Prostate gland (tissue), 2 donors: ENCODE measurements at places on chromosomes 1 and 21.

- no peaks in the 10 kb centered on the region for H3K27me3 ChIP-seq
- H3K4me3 ChIP-seq: no peak overlapping the region
- no peak overlapping the region for H3K27ac ChIP-seq
- H3K4me1 ChIP-seq: no peaks in the 10 kb centered on the region
- no peak for DNase-seq
- no peaks in the 10 kb centered on the region for H3K36me3 ChIP-seq
These were observed 544.2 kb downstream of the RWDD3 start for GRCh38 chr1:95778217-95778616.

GRCh38 chr1:1806890-1807289 lies 28.6 kb upstream of the NADK start:
- no peak overlapping the region for H3K4me3 ChIP-seq
- H3K27ac ChIP-seq: no peak overlapping the region
- DNase-seq: no peak
- no peaks in the 10 kb centered on the region for H3K36me3 ChIP-seq
- no peaks in the 10 kb centered on the region for H3K27me3 ChIP-seq

DNA sequence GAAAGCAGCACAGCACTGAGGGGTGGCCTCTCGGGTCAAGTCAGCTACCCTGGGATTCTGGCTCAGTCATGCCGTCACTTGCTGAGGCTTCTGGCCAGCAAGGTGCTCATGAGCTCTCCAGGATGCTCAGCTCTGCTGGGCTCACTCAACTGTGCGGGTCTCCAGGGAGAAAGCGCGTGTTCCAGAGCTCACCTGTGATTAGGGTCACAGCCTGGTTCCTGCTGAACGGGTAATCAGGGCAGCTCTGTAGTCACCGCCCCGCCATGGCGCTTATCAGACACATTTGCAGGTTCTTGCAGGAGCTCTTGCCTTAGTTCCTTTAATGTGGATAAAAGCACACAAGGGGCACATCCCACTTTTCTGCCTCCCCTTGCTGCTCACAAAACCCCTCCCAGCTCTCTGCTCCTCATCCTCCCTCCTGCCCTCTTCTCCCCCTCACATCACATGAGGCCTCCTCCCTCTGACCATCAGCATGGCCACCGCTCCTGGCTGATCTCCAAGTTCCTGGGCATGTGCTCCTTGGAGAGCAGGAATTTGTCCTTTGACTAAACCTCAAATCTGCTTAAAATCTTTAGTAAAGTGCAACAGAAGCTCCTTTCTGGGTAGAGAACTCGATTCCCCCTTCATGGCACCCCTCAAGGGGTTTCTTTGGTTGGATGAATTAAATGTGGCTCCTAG lies 2.0 kb downstream of the PCP4 start:
- H3K4me1 ChIP-seq: no peaks in the 10 kb centered on the region
- no peak overlapping the region for H3K4me3 ChIP-seq
- H3K36me3 ChIP-seq: no peaks in the 10 kb centered on the region
- H3K27me3 ChIP-seq: no peaks in the 10 kb centered on the region
- no peak for DNase-seq

- H3K27ac ChIP-seq: no peak overlapping the region
- no peaks in the 10 kb centered on the region for H3K36me3 ChIP-seq
- no peaks in the 10 kb centered on the region for H3K27me3 ChIP-seq
- H3K4me1 ChIP-seq: no peaks in the 10 kb centered on the region
- DNase-seq: no peak
These were observed 148.6 kb upstream of the ZC3H12A start for GRCh38 chr1:37325509-37326437.

GRCh38 chr1:49677706-49678105 lies 346.0 kb downstream of the AGBL4 start:
- no peak overlapping the region for H3K27ac ChIP-seq
- H3K4me3 ChIP-seq: no peak overlapping the region
- no peaks in the 10 kb centered on the region for H3K4me1 ChIP-seq
- DNase-seq: no peak
- no peaks in the 10 kb centered on the region for H3K36me3 ChIP-seq

DNA sequence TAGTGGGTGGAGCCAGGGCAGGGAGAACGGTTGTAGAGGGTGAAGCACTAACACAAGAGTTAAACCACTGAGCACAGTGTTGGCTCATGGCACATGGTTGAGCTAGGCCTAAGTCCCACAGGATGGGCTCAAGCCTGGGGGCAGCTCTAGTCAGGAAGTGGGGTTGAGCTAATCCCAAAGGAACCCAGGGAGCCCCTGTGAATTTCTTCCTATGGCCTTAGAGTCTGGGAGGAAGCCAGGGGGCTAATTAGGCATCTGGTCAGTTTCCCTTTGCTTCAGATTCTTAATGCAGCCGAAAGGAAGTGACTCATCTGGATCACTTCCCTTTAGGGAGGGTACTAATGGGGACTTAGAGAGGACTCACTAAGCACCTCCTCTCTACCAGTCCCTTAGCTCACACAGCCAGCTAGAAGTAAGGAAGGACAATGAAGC lies 10.1 kb downstream of the CFAP45 start:
- no peaks in the 10 kb centered on the region for H3K36me3 ChIP-seq
- H3K27ac ChIP-seq: no peak overlapping the region
- no peak for DNase-seq
- no peak overlapping the region for H3K4me3 ChIP-seq
- no peaks in the 10 kb centered on the region for H3K4me1 ChIP-seq

DNA sequence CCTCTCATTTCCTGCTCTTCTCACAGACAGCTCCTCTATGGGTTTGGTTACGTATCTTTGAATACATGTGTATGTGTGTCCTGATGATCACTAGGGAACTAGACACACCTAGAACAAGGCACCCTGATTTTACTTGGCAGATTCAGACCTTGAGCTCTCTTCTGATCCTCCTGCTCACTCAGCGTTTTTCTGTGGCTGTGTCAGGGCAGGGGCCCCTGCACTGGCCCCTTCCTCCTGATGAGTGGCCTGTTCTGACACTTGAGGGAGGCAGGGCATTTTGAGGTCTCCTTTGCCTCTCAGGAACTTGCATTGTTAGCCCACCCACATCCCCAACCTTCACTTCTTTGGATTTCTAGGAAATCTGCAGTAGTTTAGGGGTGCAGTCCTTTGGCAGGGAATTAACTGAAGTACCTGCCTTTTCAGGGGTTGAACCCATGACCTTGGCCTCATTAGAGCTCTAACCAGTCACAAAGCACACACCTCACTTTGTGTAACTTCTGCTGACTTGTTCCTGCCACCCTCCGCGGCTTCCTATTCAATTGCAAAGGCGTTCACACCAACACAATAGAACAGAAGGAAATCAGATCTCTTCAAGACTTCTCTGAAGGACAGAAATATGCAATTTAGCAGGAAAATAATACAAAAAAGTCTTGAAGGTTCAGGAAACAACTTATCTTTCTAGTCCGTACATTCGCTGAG lies 8.8 kb downstream of the SMYD2 start:
- no peaks in the 10 kb centered on the region for H3K36me3 ChIP-seq
- H3K27ac ChIP-seq: no peak overlapping the region
- H3K4me3 ChIP-seq: no peak overlapping the region
- no peaks in the 10 kb centered on the region for H3K4me1 ChIP-seq

- H3K36me3 ChIP-seq: no peaks in the 10 kb centered on the region
- peaks cover 71% of the 10 kb centered on the region for H3K27me3 ChIP-seq
- no peak overlapping the region for H3K27ac ChIP-seq
- H3K4me3 ChIP-seq: no peak overlapping the region
- DNase-seq: no peak
These were observed 4.5 kb downstream of the TBX15 start for GRCh38 chr1:118983558-118984041.

DNA sequence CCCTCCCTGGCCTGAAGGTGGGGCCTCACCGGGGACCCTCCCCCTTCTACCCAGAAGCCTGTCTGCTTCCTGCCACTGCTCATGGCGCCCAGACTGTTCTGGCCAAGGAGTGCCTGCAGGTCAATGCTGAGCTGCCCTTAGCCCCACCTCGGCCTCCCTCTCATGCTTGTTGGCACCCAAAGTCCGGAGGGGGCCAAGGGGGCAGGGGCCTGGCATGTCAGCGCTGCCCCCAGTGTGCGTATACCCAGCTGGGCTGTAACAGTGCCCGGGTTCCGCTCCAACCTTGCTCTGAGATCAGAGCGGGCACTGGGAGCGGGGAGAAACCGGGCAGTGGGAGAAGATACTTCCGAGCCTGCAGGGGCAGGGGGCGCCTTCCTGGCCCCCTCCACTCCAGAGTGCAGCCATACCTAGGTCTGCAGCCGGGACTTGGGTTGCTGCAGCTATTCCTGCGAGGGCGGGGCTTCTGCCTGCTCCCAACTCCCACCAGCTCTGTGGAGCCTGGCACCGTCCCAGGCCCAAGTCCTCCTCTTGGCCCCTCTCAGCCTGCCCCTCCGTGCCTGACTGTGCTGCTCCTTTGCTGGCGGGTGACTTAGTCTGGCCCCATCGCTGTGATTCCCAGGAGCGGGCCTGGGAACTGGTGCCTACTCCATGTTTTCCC lies 21.4 kb upstream of the TGFB2 start:
- peaks cover 4% of the 10 kb centered on the region for H3K36me3 ChIP-seq
- H3K27me3 ChIP-seq: no peaks in the 10 kb centered on the region
- no peak for DNase-seq
- no peaks in the 10 kb centered on the region for H3K4me1 ChIP-seq
- no peak overlapping the region for H3K27ac ChIP-seq

DNA sequence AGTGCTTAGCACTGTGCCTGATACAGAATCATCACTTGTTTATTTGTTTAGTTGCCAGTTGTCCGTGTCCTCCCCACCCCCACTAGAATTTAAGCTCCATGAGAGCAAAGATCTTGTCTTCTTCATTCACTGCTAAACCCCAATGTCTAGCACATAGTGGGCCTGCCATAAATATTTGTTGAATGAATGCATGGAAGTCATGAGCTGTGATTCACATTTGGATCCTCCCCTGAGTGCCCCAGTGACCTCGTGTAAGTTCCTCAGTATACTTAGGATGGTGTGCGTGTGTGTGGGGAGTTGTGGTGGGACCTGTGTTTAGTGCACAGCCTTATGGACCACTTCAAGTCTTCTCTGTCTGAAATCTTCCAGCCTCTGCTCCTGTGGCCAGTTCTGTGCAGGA lies 23.1 kb downstream of the IER5 start:
- no peaks in the 10 kb centered on the region for H3K36me3 ChIP-seq
- H3K4me1 ChIP-seq: no peaks in the 10 kb centered on the region
- no peak for DNase-seq
- no peaks in the 10 kb centered on the region for H3K27me3 ChIP-seq
- H3K27ac ChIP-seq: no peak overlapping the region

- no peak overlapping the region for H3K27ac ChIP-seq
- no peak for DNase-seq
- no peaks in the 10 kb centered on the region for H3K4me1 ChIP-seq
- H3K36me3 ChIP-seq: no peaks in the 10 kb centered on the region
These were observed 106.0 kb downstream of the ADAMTS1 start for GRCh38 chr21:26739189-26739588.

DNA sequence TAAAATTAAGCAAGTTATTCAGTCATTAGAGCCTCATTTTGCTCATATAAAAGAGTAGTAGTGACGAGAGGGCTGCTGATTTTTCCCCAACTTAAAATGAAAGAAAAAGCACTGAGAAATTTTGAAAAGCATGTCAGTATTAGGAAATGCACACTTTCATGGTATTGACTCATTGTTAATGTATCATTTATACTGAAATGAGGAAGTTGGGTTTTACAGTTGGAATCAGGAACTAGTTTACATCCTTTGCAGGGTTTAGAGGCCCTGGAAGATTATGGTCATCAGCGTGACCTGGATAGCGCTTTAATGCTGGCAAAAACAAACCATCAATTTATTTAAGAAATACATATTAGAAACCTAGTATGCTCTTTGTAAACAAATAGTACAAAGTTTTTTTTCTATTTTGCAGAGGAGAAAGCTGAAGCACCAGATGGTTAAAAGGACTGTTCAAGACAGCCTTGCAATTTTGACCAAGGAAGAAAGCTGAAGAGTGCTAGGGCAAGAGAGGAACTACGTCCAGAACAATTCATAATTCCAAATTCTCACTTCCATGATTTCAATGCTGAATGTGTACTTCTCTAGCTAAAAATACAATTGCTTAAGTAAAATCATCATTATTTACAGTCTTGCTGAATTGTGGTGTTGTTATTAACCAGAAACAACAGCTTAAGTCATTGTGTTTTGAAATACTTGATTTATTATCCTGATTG lies 94.8 kb upstream of the SGIP1 start:
- no peak for DNase-seq
- H3K4me1 ChIP-seq: no peaks in the 10 kb centered on the region
- H3K4me3 ChIP-seq: no peak overlapping the region
- no peaks in the 10 kb centered on the region for H3K36me3 ChIP-seq

- no peaks in the 10 kb centered on the region for H3K27me3 ChIP-seq
- no peak overlapping the region for H3K4me3 ChIP-seq
- no peaks in the 10 kb centered on the region for H3K36me3 ChIP-seq
- no peak for DNase-seq
- no peaks in the 10 kb centered on the region for H3K4me1 ChIP-seq
These were observed 30.5 kb downstream of the ZBTB8OS start for GRCh38 chr1:32619701-32620485.
